ENCODE measurements at places on chromosomes 2 and 18. TPM values are rescaled to one million over a fixed set of nuclear protein-coding genes. Genes with fewer than 3 reads are reported as not detected.

CENPO gene
- total RNA-seq, result 23.8 TPM

CHAC2 gene
- total RNA-seq, result 6.9 TPM

DSG3 gene
- not detected for total RNA-seq

COQ10B gene
- 23.4 TPM for total RNA-seq

ACTG2 gene
- total RNA-seq, result 3.5 TPM

VIL1 gene
- total RNA-seq, result not detected

LIPG gene
- 2.5 TPM for total RNA-seq

MEIS1 gene
- total RNA-seq, result 117 TPM

PTPN4 gene
- total RNA-seq, result 9.4 TPM
